ENCODE measurements at places on chromosomes 3 and 15.

DNA sequence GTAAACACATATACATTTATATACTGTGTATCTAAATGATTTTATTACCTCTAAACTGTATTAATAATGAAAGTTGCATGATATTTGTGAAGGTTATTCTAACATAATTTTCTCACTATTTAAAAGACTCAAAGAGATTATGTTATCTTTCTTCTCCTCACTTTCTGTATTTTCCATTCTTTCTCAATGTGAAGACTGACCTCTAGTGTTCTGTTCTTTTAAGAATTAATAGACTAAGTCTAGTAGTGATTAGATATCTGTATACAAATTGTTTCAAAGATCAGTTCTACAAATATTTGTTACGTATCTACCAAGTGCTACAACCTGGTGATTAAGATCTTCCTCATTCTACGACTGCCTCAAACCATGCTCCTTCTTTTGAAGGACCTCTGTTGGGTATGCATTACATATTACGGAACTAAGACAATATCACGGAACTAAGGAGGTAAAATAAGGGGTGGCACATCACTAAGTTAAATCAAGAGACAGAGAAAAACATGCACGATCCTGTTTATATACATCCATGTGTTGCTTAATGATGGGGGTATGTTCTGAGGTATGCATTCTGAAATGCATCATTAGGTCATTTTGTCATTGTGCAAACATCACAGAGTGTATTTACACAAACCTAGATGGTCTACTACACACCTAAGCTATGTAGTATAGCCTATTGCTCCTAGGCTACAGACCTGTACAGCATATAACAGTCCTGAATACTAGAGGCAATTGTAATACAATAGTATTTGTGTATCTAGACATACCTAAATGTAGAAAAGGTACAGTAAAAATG is 161.5 kb upstream of the KBTBD8 start:
- DNase-seq, result no peak

GRCh38 chr3:187401856-187402255 is 33.7 kb downstream of the RTP4 start:
- DNase-seq, result no peak

- DNase-seq, result no peak
Observed at GRCh38 chr3:39474126-39474515, 6.6 kb downstream of the MOBP start.

GRCh38 chr3:109910772-109911171 is 573.4 kb upstream of the DPPA4 start:
- no peak for DNase-seq

DNA sequence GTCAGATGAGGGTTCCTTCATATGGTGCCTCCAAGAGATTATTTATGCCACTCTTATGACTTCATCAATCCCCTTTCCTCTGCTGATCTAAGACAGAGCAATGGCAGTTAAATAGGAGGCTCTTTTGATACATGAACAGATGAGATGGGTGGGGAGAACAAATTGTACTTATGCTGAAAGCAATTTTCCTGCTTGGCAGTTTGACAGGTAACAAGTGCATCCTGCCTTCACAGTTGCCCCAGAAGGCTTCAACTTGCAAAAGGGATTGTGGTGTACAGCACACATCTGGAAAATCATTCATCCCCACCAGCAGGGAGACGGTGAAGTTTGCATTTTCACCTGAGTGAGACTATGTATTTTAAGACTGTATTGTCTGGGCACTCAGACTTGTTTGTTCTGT is 27.3 kb downstream of the ENTPD3 start:
- DNase-seq, result no peak

- DNase-seq, result no peak
Observed at GRCh38 chr15:78425643-78426042, 12.4 kb upstream of the IREB2 start.

DNA sequence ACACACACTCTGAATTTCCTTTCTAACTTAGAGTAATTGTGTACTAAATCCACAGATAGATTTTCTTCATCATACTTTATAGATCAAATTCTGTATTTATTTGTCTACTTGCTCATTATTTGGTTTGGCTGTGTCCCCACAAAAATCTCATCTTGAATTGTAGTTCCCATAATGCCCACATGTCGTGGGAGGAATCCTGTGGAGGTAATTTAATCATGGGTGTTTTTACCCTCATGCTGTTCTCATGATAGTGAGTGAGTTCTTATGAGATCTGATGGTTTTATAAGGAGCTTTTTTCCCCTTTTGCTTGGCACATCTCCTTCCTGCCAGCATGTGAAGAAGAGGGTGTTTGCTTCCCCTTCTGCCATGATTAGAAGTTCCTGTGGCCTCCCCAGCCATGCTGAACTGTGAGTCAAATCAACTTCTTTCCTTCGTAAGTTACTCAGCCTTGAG is 198.3 kb upstream of the TGFBR2 start:
- no peak for DNase-seq

- DNase-seq, result no peak
Observed at GRCh38 chr3:10933021-10933420, 59.5 kb upstream of the SLC6A1 start.

- DNase-seq, result no peak
Observed at GRCh38 chr3:172339892-172340291, 108.4 kb downstream of the GHSR start.

GRCh38 chr3:124552224-124552623 is 178.0 kb upstream of the UMPS start:
- no peak for DNase-seq

DNA sequence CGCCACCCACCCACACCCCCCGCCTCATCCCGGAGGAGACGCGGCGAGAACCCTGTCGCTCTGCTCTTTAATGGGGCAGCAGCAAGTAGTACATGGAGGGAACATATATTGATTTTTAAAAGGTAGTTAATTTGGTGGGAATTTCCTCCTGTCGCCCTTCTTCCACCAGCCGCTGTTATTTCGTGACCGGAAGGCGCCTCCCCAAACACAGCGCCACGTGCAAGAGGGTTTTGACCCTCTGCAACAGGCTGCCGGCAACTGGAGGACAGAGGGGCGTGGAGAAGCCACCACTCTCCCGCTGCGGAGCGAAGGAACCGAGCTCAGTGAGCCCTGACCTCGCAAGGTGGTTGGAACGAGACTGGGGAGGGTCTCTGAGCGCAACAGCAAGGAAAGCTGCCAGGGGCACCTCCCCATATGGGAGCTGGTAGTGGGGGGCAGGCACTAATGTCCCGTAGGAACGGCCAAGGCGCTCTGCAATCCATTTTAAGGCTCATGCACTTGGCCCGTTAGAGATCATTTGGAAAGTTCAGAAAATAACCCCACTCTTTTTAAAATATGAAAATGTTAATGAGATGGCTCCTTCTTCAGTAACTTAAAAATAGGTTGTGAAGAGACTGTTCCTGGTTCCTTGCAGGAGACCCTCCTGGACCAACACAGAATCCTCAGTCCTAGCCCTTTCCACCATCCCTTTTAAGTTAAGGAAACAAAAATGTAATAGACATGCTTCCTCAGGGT is 4.3 kb downstream of the ONECUT1 start:
- DNase-seq, result no peak

DNA sequence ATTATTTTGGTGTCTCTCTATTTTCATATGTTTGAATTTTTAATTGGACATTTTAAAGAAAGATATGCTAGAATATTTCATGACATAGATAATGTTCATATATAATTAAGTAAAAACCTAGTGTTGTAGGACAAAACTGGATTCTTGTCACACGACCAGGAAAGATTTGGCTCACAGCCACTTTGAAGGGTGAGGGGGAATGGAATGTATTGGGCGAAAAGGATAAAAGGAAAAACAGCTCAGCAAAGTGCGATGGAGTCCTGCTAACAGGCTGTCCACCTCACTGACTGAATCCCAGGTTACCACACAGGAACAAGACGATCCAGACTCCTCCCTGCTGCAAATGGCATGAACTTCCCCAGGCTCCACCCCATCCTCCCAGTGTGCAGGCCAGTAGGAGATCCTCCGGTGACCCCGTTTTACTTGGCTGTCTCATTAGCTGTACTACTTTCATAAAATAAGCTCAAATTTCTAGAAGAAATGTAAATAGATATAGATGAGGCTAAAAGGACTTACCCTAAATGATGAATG is 186.2 kb downstream of the CD47 start:
- DNase-seq, result no peak

- no peak for DNase-seq
Observed at GRCh38 chr3:182118066-182118465, 406.3 kb downstream of the SOX2 start.

DNA sequence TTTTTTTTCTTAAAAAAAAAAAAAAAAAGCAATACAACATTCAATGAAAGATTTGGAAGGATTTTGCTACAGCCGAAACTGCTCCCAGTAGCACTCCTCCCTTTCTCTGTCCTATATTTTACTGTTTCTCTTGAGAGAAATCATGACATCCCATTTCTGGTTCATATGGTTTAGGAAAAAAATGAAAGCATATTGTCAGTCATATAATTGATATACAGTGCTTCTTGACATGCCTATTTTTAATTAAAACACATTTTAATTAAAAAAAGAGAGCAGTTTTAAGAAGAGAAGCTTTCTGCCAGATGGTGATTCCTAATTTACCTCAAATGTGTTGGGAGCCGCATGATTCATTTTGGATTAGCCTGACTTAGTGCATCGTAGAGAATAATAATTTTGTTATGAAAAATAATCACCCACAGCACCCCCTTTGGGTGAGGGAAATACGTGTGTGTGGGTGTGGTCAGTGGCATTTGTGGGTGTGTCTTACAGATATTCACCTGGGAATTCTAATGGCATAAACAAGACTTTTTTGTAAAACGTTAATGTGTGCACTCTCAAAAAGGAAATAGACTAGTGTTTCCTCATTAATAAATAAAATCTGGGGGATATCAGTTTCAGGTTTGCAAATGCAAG is 544.5 kb downstream of the MFSD1 start:
- DNase-seq, result no peak

DNA sequence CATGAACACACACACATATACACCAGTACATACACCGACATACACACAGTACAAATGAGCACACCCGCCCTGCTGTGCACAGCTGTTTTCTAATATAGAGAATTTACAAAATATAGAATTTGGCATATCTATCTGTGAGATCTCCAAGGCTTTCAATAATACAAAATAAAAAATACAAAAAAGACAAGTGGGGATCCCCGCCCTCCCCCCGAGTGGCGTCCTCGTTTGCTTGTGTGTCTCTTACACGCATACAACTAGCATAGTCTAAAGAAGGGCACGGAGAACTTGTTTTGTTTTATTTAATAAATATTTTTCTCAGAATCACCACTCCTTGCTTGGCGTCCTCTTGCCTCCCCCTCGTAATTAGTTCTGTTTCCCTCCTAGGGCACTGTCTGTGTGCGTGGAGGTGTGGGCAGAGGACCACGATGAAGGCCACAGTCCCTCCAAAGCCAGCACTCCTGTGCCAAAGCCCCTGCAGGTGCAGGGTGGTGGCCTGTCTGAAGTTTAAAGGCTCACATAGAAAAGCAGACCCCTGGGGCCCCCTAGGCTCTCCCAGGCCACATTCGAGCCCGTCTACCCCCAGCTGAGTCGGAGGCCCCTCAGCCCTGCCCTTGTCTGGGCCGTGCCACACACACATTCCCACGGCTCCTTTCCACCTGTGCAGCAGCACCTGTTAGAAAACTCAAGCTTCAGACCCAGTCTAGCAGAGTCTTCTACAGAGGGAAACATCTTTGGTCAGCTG is 82.1 kb downstream of the SEC22A start:
- DNase-seq, result no peak

DNA sequence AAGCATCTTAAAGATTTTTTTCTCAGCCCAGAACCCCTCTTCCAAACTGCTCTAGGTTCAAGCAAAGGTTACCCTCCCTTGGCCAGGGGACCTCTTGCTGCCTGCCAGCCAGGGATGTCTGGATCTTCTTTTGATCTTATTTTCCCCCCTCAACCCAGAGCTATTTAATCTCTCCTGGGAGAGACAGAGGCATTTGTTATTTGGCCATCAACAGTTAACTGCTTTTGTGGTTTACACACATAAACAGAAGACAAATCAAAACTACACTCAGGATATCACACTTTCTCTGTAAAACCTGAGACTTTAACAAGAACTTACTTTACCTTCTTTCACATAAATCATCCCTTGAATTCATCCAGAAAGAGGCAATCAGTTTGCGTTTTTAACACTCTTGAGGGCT is 272.5 kb downstream of the THSD4 start:
- DNase-seq, result no peak

DNA sequence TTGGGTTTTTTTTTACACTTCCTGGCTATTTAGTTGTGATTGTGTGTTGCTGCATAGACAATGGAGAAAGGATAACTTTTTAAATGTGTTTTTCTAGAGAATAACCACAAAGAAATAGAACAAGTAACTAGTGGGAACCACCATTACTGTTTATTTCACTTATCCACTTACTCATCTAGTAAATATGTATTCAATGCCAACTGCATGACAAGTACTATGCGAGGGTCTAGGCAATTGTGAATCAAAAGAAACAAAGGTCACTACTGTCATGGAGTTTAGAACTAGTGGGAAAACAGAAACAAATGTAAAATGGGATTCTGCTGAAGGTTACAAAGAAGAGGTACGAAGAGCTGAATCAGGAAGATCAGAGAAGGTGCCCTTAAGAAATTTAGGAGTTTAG is 600.9 kb upstream of the ROBO2 start:
- no peak for DNase-seq

DNA sequence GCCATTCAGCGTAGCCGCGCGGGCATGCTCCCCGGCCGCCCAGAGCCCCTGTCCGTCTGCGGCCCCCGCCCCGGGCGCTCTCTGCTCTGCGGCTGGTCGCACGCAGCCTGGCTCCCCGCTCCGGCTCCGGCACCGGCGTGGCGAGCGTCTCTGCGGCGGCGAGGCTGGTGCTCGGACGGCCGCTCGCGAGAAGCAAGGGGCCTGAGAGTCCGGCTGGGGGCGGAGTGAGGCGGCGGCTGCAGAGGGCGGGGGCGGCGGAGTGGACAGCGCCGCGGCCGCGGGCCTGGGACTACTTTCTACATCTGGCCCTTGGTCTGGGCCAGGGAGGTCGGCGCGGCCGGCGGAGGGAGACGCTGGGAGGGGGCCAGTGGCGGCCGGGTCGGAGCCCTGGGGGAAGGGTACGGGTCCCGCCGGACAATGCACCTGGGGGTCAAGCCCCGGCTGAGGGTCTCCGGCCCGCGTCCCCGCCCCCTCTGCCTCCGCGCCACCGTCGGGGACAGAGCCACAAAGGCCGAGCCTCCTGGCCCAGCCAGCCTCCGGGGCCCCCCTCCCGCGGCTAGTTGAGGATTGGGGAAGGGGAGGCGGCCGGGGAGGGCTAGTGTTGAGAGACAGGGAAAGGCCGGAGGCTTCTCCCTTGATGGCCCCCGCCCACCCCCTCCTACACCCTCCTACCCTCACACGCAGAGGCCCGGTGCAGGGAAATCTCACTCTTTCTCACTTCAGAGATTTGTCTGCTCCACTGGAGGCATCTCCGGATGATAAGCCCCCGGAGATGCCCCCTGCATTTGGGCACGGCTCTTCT is at the start of gene PRTG:
Gene PRTG (minus strand): TSS at position 226 of the 802 bp plus-strand sequence. CDS start 221 bp downstream, at position 5.
- peak; percentile 22 for DNase-seq

DNA sequence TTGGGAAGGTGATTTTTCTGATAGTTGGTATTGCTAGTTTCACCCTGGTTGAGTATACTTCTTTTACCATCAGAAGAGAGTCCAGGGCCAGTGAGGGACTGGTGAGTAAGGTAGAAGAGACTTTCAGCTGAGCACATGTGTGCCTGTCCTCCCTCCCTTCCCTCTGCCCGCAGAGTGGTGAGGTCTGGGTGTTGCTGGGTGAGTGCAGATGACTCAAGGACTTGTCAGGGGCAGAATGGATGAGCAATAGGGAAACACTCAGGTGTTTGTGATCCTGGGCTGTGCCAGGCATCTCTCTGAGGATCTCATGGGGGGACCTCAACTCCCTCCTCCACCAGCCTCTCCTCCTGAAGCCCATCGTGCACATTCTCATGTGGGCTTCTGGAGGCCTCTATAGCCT is 76.0 kb upstream of the GSK3B start:
- DNase-seq, result no peak
